ENCODE measurements at places on chromosomes 4 and X.

DNA sequence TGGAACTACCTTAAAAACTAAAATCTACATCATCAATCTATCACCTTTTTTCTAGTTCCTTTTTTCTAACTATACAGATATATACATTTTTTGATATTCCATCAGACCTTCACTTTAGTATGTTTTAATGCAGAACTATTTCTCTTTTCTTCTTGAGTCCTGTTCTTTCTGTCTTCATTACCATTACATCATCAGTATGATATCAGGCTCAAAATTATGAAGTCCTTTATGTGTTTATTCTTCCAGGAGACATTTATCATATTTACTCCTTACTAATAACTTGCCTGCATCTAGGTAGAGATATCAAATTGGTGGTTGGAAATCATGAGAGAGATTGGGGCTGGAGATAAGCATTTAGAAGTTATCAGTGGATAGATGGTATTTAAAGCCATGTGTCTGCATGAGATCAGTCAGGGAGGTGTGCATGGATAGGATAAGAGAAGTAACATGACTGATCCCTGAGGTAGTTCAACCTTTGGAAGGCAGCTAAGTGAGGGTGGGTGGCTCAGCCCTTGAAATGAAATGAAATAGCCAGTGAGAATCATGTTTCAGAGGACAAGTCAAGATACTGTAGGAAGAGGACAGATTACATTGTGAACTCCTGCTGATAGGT, 43.1 kb downstream of the MRPL1 start:
- no peak for DNase-seq

DNA sequence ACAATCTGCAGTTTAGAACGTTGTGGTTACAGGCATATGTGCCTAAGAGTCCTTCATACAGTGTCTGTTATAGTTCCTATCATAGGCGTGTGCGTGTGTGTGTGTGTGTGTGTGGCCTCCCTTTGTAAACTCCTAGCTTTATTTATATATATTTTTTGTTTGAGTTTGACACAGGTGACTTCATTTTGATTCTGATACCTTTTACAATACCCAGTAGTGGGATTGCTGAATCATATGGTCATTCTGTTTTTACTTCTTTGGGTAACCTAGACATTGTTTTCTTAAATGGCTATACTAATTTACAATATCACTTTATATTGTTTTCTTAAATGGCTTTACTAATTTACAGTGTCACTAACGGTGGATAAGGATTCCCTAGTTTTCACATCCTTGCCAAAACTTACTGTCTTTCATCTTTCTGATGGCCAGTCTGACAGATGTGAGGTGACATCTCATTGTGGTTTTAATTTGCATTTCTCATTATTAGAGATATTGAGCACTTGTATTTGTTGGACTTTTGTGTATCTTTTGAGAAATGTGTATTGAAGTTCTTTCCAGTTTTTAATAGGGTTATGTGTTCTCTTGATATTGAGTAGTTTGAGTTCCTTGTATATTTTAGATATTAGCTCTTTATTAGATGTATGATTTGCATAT, 211.1 kb upstream of the NUDT6 start:
- no peak for DNase-seq

GRCh38 chr4:138113819-138114400, 128.2 kb downstream of the SLC7A11 start:
- no peak for DNase-seq

DNA sequence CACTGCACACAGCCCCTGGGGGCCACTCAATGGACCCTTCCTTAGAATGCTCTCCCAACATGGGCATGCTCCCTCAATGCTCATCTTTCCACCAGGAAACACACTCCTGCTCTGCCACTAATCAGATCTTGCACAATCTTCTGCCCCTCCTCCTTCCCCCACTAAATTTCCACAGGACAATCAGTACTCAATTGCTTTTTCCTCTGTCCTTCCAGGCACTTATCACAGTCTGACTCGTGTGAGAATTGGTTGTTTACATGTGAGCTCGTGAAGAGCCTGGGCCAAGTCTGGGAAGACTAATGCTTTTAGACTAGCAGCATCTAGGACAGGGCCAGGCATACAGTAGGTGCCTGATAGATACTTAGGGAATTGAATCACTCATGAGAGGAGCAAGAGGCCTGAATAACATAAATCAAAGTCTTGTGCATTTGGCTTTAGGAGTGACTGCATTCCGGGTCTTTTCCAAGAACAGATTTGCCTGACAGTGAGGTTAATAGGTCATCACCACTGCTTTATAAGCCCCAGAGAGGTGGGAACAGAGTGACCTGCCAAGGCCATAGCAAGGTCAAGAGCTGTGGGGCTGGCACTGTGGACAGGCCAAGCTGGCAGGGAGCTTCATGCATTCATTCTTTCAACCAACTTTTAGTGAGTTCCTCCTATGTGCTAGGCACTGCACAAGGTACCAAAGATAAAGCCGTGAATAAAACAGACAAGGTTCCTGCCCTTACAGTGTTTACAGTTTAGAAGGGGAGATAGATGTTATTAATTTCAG, 55.0 kb downstream of the PRPS1 start:
- no peak for DNase-seq

DNA sequence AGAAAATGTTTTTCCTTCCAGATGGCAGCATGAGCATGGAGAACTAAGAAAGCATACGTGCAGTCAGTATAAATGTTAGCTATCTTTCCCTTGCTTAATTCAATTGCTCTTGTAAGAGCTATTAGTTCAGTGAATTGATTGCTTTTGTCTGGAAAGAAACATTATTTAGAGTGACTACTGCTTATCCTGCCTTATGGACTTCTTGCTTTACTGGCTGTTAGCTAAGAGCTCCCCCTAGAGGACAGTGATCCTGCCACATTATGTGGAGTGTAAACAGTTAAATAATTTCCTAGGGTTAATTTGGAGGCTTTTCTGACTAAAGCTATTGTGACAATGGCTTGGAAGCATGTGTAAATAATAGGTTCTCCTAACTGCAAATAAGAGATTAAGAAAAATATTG, 1402.4 kb downstream of the FAM133A start:
- DNase-seq = no peak

- no peak for DNase-seq
Measured at GRCh38 chrX:66019974-66020373, 19.9 kb downstream of the VSIG4 start.

- no peak for DNase-seq
Measured at GRCh38 chr4:72948080-72948479, 121.4 kb downstream of the COX18 start.

- no peak for DNase-seq
Measured at GRCh38 chrX:2898846-2899512, 30.2 kb downstream of the ARSD start.

GRCh38 chr4:107246761-107247160, 210.6 kb upstream of the DKK2 start:
- DNase-seq = no peak

GRCh38 chr4:3189459-3189858, 59.5 kb upstream of the MSANTD1 start:
- DNase-seq = no peak

DNA sequence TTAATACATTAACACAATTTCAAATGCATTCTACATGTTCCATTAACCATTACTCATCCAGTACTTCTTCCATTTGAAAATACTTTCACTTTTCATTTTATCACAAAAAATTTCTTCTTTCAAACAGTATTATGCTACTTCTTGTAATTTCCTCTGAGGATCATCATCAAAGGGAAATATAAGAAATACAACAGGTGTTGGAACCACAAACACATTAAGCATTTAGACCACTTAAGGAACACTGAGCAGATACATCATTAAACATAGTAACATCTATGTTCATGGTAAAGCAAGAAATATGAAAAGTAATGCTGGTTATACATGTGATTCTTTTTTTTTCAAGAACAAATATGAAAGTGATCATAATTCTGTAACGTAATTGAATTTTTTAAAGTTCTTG, 2207.0 kb downstream of the ARAP2 start:
- no peak for DNase-seq

DNA sequence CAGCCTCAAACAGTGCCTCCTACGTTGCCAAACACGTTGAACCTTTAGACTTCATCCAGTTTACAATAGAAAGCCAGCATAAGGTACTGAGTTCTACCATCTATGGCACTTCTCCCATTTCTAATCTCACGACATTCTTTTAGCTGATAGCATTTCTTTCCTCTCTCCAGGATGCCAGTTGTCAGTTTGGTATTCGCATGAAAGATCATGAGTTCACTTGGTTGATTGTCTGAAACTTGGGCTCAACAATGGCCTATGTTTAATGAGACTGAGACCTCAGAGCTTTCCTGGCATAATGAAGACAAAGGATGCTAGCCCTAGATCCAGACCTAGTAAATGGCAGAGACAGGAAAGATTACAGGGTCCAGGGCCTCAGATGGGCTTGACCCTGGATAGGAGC, 69.2 kb upstream of the SPRY1 start:
- no peak for DNase-seq

GRCh38 chrX:124467202-124467601, 120.8 kb downstream of the SH2D1A start:
- no peak for DNase-seq

GRCh38 chrX:115652221-115652620, 91.2 kb downstream of the PLS3 start:
- no peak for DNase-seq

DNA sequence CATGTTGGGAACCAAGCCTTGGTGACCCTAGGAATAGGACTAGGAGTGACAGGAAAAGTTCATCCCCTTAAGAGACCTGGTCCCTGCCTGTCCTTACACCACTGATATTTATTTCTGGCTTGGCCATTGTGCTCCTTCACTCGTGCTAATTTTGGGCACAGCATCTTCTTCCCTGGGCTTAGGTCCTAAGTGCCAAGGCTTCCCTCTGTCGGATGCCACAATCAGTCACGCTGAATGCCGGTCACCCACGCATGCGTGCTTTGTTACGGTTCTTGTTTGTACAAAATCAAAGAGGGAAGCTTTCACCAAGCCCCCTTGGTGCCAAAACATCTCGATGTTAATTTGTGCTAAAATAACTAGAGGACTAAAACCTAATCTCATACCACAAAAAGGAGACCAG, 17.4 kb upstream of the MAP3K15 start:
- peak; percentile 46 for DNase-seq

GRCh38 chr4:89799071-89799470, 37.9 kb downstream of the SNCA start:
- DNase-seq = no peak

DNA sequence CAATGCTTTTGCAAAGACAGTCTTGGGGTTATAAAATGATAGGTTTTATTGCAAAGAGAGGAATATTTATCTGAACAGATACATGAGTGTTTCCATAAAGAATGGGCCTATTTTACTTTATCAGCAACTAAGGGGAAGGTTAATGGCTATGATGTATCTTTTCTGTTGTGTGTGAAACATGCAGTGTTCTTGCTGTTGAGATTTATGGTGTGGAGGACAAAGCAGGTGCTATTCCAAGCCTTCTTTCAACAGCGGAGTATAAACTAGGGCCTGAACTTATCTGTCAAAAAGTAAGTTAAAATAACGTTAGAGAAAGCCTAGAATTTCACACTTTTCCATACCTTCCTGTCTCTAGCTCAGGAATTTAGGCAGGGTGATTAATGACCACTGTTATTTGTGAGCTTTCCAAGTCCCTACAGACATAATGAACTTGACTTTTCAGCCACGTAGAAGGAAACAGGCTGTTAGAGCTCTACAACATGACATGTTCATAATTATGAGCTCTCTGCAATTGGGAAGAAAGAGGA, 411.4 kb downstream of the IL1RAPL1 start:
- DNase-seq = no peak

GRCh38 chrX:153491351-153491914, 3.3 kb upstream of the BGN start:
- no peak for DNase-seq

GRCh38 chr4:100146756-100147155, 43.5 kb downstream of the DDIT4L start:
- DNase-seq = no peak

DNA sequence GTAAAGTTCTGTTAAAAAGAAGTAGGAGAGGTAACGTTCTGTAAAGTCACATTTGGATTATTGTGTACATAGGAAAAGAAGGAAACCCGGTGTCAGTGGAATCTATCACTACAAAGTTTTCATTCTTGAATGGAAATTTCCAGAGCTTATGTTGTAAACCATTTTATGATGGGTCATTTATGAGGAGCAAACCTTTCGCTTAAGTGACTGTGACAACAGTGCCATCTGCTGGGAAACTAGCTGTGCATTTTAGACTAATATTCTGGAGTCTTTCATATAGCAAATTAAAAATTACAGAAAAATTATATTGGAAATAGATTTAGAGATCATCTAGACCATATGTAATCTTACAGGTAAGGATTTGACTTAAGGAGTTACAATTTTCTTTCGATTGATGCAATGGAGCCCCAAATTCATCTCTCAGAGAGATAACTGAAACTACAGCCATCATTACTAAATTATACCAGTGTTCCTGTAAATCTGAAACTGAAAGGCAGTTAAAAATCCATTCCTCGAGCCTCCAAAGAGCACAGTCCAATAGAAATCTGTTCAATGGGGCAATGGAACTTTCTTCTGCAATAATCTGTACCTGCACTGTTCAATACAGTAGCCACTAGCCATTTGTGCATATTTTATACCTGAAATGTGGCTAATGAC, 26.9 kb downstream of the ASB9 start:
- DNase-seq = no peak

GRCh38 chr4:1631136-1631535, 53.0 kb downstream of the FAM53A start:
- DNase-seq = no peak

GRCh38 chr4:67719953-67720617, 19.1 kb upstream of the UBA6 start:
- DNase-seq = no peak

GRCh38 chr4:5774416-5775036, 63.5 kb downstream of the EVC start:
- peak; percentile 30 for DNase-seq

- no peak for DNase-seq
Measured at GRCh38 chr4:99610605-99611175, 36.1 kb downstream of the MTTP start.

DNA sequence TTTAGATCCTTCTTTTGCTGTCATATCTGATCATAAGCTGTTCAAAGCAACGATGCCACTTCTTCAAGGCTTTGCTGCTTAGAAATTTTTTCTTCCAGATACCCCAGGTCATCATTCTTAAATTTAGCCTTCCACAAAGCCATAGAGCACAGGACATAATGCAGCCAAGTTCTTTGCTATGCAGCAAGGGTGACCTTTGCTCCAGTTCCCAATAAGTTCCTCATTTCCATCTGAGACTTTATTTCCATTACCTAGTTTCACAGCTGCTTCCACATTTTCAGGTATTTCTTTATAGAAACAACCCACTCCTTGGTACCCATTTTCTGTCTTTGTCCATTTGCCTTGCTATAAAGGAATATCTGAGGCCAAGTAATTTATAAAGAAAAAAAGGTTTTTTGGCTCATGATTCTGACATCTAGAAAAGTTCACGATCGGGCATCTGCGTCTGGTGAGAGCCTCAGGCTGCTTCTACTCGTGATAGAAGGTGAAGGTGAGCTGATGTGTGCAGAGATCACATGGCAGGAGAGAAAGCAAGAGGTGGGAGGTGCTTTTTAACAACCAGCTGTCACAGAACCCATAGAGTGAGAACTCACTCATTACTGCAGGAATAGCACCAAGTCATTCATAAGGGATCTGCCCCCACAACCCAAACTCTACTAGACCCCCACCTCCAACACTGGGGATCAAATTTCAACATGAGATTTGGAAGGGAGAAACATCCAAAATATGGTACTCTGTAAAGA, 11.8 kb upstream of the TASL start:
- DNase-seq = no peak
